ENCODE measurements at places on chromosomes 6 and 20.

DNA sequence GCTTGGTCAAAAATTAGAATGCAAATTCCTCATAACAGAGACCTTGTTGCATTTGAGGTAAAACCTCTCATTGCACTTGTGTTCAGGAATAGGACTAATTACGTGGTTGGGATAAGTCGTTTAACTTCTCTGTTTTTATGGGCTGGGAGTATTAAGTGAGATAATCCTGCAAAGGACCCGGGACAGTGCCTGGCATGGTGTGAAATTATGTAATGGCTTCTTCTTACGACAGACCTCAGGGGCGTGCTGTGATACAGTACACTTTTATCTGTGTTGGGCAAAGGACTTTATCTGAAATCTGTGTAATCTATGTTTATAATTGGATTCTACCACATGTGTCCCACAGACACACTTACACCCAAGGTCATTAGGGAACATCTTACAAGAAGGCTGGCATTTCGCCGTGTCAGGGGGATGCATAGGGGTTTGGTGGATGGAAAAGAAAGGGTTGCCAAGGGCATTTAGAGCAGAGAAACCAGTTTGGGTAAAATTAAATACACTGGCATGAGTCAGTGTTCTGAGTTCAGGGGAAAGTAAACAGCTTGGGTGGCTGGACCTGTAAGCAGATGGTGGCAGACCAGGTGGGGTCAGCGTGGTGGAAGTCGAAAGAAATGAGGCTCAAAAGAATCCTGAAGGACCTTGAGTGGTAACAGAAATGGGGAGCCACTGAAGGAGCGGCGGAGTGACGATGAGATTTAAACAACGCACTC lies 17.2 kb upstream of the RTF2 start:
- DNase-seq, result no peak

- no peak for DNase-seq
Measured at GRCh38 chr6:81621816-81622395, 130.6 kb downstream of the TENT5A start.

GRCh38 chr20:54194724-54195438 lies 13.0 kb upstream of the PFDN4 start:
- no peak for DNase-seq

GRCh38 chr6:40735121-40735520 lies 148.0 kb upstream of the LRFN2 start:
- no peak for DNase-seq

- no peak for DNase-seq
Measured at GRCh38 chr6:112227992-112228391, 26.4 kb downstream of the LAMA4 start.

- DNase-seq, result no peak
Measured at GRCh38 chr6:166769648-166770047, 142.6 kb upstream of the RPS6KA2 start.

- DNase-seq, result no peak
Measured at GRCh38 chr6:71452697-71453370, 164.2 kb downstream of the OGFRL1 start.

DNA sequence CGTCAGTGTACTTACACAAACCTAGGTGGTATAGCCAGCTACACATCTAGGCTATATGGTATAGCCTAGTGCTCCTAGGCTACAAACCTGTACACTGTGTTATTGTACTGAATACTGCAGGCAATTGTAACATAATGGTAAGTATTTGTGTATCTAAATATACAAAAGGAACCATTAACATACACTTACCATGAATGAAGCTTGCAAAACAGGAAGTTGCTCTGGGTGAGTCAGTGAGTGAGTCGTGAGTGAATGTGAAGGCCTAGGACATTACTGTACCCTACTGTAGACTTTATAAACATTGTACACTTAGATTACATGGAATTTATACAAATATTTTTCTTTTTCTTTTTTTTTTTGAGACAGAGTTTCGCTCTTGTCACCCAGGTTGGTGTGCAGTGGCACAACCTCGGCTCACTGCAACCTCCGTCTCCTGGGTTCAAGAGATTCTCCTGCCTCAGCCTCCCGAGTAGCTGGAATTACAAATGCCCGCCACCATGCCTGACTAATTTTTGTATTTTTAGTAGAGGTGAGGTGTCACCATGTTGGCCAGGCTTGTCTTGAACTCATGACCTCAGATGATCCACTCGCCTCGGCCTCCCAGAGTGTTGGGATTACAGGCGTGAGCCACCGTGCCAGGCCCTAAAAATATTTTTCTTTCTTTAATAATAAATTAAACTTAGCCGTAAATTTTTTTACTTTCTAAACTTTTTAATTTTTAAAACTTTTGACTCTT lies 15.4 kb upstream of the KIAA1755 start:
- no peak for DNase-seq

GRCh38 chr6:97816526-97816925 lies 533.5 kb upstream of the MMS22L start:
- no peak for DNase-seq

GRCh38 chr20:3710011-3710466 lies 2.4 kb downstream of the SIGLEC1 start:
- no peak for DNase-seq

- DNase-seq, result no peak
Measured at GRCh38 chr6:36280467-36280866, 10.6 kb downstream of the PNPLA1 start.

DNA sequence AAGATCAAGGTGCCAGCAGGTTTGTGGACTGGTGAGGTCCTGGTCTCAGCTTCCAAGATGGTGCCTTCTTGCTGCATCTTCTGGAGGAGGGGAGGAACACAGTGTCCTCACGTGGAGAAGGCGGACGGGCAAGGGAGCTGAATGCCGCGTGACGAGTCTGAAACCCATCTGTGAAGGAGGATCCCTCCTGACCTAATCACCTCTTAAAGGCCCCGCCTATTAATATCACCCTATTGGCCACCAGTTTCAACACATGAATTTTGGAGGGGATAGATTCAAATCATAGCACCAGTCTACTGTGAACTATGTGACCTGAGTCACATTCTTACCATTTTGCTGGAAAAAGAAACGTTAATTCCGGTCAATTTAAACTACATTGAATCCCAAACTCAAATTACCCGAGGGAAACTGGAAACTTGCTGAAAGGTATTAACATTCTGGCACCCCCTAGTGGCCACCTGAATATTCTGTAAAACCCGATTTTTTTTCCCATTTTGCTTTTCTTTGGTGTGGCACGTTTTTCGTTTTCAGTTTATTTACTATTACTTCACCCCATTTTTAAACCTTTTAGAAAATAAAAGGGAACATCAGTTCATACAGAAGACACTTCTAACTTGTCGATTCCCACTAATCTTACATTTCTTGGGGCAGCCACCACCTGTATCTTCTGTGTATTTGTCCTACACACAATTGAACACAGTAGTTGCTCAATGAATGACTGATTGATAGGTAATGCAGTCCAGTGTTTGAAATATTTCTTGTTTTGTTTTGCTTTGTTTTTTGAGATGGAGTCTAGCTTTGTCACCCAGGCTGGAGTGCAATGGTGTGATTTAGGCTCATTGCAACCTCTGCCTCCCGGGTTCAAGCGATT lies 17.9 kb upstream of the CCDC170 start:
- peak; percentile 55 for DNase-seq

DNA sequence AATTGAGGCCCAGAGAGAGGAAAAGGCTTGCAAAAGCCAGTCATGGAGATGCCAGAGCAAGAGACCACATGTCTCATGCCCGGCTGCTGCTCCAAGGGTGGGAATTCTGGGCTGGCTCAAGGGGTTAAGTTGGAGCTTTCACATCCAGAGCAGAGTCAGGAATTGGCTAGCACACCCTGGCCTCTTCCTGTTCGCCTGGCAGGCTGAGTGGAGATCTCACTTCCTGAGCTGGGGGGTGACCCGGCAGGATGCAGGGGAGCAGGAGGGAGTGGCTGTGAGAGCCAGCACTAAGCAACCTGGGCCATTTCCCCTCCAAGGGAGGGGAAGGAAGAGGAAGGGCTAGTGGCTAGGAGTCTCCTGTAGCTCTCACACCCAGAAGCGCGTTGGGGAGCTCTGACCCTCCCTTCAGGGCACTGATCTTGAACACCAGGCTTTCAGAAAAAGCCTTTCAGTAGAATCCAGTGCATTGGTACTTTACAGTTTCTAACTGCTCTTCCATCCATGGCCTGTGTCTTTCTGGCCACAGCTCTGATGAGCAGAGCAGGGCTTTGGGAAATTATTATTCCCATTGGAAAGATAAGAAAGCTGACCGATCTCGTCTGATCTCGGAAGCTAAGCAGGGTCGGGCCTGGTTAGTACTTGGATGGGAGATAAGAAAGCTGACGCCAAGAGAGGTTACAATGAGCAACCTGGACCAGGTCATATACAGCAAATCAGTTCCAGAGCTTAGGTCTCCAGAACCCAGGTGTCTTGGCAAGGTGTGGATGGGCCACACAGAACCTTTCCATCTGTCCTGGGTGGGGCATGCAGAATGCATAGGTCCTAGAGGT lies 2.2 kb upstream of the CCM2L start:
- no peak for DNase-seq

- DNase-seq, result no peak
Measured at GRCh38 chr6:45991189-45991588, 24.5 kb downstream of the CLIC5 start.

- DNase-seq, result no peak
Measured at GRCh38 chr6:134407791-134408190, 89.9 kb upstream of the SGK1 start.

DNA sequence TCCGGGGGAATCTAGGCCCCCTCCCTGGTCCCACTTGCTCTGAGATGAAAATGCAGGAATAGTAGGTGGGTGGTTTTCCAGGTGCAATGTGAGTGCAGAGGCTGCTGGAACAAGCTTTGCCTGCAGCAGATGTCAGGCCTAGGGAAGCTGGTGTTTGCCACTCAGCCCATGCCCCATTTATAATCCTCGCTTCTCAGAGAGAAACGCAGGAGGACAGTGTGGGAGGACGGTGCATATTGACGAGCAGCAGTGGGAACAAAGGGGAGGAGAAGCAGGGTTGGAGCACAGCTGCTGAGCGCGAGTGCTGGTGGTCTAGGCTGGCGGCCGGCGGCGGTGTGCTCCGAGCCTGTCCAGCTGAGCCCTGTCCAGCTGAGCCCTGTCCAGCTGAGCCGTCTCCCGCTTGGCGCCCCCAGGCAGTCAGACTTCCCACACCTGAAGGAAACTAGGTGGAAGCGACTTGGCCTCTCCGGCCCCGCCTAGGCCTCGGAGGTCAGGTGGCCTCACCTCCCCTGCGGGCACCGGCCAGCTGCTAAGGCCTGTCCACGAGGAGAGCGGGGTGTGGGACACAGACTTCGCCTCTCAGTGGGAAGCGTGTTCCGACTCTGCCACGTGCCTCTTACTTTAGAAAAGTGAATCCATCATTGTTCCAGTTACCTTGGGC lies 49.7 kb upstream of the FRMD1 start:
- DNase-seq, result no peak

- no peak for DNase-seq
Measured at GRCh38 chr20:36676701-36677421, 30.9 kb upstream of the SLA2 start.

DNA sequence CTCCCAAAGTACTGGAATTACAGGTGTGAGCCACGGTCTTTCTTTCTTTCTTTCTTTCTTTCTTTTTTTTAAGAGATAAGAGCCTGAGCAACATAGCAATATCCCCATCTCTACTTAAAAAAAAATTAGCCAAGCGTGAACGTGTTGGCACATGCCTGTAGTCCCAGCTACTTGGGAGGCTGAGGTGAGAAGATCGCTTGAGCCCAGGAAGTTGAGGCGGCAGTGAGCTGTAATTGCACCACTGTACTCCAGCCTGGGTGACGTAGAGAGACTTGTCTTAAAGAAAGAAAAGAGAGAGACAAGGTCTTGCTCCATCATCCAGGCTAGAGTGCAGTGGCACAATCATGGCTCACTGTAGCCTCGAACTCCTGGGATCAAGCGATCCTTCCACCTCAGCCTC lies 162.0 kb upstream of the MLN start:
- no peak for DNase-seq

GRCh38 chr6:75794954-75795739 lies 46.1 kb downstream of the MYO6 start:
- DNase-seq, result no peak

DNA sequence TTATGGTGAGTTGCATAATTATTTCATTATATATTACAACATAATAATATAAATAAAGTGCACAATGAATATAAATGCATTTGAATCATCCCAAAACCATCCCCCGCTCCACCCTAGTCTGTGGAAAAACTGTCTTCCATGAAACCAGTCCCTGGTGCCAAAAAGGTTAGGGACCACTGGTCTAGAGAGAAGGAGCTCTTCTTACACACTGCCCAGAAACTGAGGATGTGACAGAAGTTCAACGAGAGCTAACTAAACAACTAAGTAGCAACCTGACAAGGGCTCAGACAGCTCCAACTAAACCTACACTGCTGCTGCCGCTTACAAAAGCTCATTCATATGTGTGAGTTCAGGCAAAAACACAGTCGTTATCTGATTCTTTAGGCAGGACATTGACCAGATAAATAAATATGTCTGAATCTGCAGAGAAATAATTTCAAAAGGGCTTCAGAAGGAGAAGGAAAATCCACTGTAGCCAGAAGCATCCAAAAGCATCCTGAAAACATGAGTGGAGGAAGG lies 125.9 kb downstream of the ATXN1 start:
- no peak for DNase-seq

- no peak for DNase-seq
Measured at GRCh38 chr6:107633680-107634323, 143.9 kb downstream of the SOBP start.

GRCh38 chr6:157695301-157696040 lies 127.6 kb upstream of the SNX9 start:
- DNase-seq, result no peak

DNA sequence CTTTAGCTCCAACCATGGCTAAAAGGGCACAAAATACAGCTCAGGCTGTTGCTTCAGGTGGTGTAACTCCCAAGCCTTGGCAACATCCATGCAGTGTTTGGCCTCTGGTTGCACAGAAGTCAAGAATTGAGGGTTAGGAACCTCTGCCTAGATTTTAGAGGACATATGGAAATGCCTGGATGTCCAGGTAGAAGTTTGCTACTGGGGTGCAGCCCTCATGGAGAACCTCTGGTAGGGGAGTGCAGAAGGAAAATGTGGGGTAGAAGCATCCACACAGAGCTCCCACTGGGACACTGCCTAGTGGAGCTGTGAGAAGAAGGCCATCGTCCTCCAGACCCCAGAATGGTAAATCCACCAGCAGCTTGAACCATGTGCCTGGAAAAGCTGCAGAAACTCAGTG lies 1453.8 kb upstream of the EYS start:
- no peak for DNase-seq

DNA sequence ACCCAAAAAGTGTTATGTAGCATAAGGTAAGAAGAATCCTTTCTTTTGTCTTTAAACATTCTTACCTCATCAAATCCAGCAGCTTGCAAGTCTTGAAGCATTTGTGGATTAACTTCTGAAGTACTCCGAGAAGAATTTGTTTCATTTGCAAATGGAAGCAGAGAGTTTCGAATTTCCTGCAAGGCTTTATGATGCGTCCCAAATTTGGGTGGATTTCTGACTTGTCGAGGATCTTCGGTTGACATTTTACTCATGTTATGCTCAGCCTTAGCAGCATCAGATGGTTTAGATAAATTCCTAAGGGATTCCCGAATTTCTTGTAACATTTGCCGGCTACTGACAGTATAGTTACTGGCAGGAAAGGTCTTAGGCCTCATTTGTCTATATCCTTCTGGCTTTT lies 16.2 kb downstream of the LATS1 start:
- DNase-seq, result no peak

- DNase-seq, result no peak
Measured at GRCh38 chr6:168886964-168887363, 366.7 kb downstream of the THBS2 start.

Measured in CD8-positive, alpha-beta T cell (primary cell).